ENCODE measurements at places on chromosomes 16 and 17.

DNA sequence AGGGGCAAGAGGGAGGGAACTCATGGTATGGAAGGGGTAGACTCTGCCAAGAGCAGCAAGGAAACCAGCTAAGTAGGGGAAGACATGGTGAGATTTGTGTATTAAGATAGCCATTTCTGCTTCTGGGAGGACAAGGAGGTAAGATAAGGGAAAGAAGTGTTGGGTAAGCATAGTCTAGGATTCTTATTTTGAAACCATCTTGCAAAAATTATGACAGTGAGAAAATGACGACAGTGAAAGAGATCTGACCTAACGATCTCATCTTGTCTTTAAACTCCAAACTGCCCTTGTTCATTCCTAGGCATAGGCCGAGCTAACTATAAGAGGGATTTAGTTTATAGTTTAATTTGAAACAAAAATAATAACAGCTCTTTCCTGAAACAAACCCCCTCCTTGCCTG, 5.6 kb upstream of the RBL2 start:
- no peak for DNase-seq

DNA sequence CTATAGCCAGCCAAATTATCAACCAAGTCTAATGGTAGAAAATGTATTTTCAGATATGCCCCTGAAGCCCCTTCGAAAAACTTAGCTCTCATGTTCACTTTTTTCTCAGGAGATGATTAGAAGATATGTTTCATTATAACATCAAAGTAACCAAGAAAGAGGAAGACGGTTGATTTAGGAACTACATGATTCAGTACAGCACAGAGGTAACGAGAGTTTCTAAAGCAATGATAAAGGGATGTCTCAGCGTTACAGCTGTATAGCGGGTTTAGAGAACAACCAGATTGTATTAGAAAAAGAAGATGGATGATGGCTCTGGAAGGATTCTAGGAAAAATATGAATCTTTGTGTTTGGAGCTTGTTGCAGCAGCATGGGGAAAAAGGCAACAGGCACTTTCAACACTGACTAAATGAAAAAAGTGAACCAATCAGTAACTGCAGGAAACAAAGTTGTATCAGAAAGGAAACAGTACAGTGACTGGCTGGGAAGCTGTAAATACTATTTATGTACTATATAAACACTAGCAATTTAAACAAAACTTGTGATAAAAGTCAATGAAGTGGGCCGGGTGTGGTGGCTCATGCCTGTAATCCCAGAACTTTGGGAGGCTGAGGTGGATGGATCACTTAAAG, 21.5 kb downstream of the MBTD1 start:
- DNase-seq = no peak

- DNase-seq = no peak
Measured at GRCh38 chr16:9966569-9967157, 215.6 kb downstream of the GRIN2A start.

GRCh38 chr17:54269881-54270280, 447.2 kb downstream of the KIF2B start:
- DNase-seq = no peak

- DNase-seq = no peak
Measured at GRCh38 chr17:48198950-48199541, 91.5 kb downstream of the SNX11 start.

- DNase-seq = no peak
Measured at GRCh38 chr17:17179371-17179827, 26.7 kb downstream of the PLD6 start.

- DNase-seq = no peak
Measured at GRCh38 chr17:76556765-76557367, 17.0 kb downstream of the PRCD start.

DNA sequence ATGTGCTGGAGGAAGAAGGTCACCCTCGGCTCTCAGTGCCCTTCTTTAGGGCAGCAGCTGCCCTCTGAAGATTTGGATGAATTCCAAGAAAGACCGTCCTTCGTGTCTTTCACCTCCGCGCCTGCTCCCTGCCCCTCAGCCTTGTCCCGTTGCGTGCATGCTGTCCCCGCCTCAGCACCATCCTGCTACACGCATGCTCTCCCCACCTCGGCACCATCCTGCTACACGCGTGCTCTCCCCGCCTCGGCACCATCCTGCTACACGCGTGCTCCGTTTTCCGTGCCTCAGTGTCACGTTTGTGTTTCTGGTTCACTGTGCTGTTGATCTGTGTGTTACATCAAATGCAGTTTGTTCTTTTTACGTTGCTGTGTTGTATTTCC, 13.5 kb downstream of the ACSF3 start:
- DNase-seq = no peak

DNA sequence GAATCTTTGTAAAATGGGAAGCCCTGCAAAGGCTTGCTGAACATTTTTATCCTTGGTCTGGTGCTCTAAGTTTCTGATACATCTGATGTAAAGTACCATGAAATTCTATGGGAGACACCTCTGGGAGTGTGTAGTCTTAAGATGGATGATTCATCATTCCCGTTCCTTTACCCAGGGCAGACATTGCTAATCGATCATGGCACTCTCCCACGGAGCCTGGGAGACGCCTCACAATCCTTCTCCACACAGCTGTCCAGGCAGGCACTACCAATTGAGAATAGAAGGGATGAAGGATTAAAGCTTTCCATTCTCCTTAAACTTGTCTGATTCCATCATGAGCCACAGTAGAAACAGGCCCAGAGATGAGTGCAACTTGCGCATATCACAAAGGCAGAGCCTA, 144.8 kb downstream of the GSG1L start:
- DNase-seq = peak; percentile 55

- DNase-seq = no peak
Measured at GRCh38 chr16:50335196-50335958, 33.4 kb downstream of the BRD7 start.

- no peak for DNase-seq
Measured at GRCh38 chr17:80441598-80442322, 26.8 kb downstream of the ENDOV start.

DNA sequence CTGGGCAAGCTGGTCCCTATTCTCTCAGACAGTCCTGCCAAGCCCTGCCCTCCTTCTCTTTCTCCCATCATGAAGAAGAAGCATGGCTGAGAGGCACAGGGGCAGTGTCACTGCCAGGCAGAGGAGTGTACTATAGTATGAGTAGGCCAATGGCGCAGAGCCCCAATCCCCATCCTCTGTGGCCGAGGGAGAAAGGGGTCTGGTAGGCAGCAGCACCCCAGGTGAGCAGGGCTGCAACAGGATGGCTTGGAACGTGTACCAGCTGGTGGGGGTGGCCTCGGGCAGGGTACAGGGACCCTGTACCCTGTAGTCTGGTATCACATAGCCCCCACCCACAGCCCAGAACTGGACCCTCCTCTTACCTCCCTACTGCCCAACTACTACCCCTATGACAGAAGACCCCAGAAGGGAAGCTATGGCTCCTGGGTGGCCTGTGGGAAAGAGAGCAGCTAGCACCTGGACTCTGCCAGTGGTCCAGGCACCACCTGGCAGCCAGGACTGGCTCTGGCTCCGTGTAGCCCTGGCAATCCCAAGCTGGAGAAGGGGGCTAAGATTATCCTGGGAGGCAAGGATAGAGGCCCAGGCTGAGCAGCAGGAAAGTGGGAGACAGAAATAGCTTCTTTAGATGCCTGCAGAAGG, 4.4 kb downstream of the SMARCD2 start:
- no peak for DNase-seq

DNA sequence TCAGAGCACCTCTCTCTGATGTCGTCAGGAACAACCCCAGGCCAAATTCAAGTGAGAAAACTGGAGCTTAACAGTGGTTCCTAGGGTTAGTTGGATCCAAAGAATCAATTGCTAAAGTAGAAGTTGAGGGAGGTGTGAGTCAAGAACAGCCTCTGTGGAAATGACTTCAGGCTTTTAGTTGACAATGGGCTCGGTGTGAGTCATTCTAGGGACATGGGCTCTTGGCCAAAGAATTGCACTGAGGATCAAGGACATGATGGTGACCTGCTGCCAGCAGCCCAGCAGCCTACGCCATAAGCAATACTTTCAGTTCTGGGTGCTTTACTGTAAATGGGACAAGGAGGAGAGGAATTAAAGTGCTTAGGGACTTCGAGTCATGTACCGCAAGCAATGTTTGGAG, 32.1 kb upstream of the SMURF2 start:
- no peak for DNase-seq

- no peak for DNase-seq
Measured at GRCh38 chr16:69870761-69871160, 80.4 kb upstream of the CLEC18A start.

- no peak for DNase-seq
Measured at GRCh38 chr17:66462010-66462409, 159.6 kb downstream of the PRKCA start.

GRCh38 chr16:30018731-30019158, 4.3 kb upstream of the C16orf92 start:
- peak; percentile 61 for DNase-seq

DNA sequence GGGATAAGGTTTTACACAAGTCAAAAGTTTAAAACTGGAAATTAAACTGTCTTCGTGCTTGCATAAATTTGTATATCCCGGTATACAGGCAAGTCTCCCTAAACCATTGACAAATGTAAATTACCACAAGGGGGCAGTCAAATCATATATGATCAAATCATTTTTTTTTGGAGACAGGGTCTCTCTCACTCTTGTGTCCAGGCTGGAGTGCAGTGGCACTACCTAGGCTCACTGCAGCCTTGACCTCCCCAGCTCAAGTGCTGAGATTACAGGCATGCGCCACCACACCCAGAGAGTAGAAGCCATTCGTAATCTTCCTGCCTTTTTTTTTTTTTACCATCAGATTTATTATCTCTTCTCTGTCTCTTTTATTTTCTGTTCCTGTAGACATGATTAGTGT, 18.5 kb downstream of the TOP2A start:
- peak; percentile 84 for DNase-seq

DNA sequence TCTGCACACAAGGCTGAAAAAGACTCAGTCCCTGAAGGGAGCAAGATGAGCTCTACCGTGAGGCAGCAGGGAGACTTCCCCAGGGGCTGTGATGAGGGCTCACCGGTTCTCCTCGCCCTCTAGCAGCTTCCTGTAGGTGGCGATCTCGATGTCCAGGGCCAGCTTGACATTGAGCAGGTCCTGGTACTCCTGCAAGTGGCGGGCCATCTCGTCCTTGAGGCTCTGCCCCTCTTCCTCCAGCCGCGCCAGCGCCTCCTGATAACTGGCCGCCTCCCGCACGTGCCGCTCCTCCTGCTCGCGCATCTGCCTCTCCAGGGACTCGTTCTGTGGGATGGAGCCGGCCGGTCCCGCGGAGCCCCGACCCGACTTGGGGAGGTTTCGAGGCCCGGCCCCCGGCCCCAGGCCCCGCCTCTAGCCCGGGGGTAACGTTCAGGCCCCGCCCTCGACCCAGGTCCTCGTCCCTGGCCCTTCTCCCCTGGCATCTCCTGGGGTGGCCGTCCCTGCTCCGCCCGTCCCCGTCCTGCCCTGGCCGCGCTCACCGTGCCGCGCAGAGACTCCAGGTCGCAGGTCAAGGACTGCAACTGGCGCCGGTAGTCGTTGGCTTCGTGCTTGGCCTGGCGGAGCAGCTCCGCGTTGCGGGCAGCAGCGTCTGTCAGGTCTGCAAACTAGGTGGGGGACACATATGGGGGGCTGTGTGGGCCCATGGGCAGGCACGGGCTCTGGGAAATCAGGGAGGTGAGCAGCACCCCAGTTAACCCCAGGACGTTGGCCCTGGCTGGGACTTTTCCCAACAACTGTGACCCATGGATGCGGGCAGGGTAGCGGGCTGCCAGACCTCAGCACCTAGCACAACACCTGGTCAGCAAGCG, 3.9 kb downstream of the GFAP start:
- peak; percentile 67 for DNase-seq

- DNase-seq = no peak
Measured at GRCh38 chr16:24491731-24492130, 47.6 kb upstream of the RBBP6 start.

GRCh38 chr17:77306790-77307478, 166.2 kb downstream of the SEC14L1 start:
- DNase-seq = no peak

- DNase-seq = no peak
Measured at GRCh38 chr17:44909681-44910144, 5.6 kb downstream of the GFAP start.

DNA sequence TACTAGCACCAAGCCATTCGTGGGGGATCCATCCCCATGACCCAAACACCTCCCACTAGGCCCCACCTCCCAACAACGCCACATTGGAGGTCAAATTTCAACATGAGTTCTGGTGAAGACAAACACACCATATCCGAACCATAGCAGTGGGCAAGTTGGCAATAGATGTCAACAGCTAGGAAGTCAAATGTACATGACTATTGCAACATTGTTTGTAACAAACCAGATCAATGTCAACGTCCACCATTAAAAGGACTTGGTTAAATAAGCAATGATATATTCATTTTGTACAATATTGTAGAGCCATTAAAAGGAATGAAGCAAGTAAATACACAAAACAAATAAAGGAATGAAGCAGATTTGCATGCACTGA, 26.5 kb upstream of the CIITA start:
- DNase-seq = no peak

DNA sequence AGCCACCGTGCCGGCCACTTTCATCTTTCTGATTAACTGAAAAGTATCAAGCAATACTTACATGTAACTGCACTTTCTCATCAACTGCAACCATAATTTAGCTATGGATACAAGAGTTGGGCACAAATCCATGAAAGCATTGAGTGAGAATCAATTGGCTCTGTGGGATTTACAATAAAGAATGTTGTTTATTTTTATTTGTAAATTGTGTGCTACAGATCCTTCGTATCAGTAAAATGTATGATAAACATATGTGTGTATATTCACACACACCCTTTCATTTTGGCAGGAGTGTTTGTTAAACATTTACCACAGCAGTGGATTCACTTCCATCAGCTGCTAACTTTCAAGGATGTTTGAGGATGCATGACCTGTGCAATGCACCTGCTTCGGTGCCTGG, 411.0 kb downstream of the WWOX start:
- DNase-seq = no peak

GRCh38 chr17:16037636-16038035, 38.0 kb downstream of the TTC19 start:
- no peak for DNase-seq

GRCh38 chr17:65600518-65600917, 39.1 kb upstream of the AXIN2 start:
- no peak for DNase-seq

DNA sequence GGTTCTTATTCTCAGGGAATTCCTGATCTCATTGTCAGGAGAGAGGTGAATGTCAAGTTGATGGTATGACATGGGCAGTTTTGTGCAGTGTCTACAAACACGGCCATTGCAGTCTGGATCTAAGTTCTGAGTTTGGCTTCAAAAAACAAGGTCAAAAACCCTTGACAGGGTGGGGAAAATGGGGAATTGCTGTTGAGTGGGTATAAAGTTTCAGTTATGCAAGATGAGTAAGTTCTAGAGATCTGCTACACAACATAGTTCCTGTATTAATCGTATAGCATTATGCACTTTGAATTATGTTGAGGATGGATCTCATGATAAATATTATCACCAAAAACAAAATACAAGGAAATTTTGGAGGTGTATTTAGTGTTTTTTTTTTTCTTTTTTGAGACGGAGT, 36.6 kb upstream of the CARMIL2 start:
- DNase-seq = no peak

GRCh38 chr17:31085563-31085962, 9.2 kb upstream of the NF1 start:
- DNase-seq = no peak
